Effector CD4-positive, alpha-beta T cell (primary cell): ENCODE measurements at places on chromosomes 4 and X.

DNA sequence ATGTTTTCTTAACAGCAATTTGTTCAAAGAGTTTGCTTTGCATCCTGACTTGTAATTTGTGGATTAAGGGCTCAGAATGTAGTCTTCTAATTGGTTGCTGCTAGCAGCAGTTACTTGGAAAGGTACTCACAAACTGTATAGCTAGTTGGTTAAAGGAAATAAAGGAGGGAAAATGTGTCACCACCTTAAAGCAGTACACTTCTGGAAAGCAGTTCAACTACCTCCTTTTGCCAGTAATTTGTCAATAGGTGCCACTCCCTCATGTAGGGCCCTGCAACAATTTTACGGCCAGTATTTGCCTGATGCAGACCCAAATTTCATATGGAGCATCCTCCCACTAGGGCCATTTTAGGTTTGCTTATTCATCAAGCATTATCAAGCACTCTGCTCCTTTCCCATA is 20.8 kb downstream of the AMOT start:
- DNase-seq, result no peak

- no peak for DNase-seq
These were observed 856.6 kb downstream of the CENPC start for GRCh38 chr4:66688674-66689073.

DNA sequence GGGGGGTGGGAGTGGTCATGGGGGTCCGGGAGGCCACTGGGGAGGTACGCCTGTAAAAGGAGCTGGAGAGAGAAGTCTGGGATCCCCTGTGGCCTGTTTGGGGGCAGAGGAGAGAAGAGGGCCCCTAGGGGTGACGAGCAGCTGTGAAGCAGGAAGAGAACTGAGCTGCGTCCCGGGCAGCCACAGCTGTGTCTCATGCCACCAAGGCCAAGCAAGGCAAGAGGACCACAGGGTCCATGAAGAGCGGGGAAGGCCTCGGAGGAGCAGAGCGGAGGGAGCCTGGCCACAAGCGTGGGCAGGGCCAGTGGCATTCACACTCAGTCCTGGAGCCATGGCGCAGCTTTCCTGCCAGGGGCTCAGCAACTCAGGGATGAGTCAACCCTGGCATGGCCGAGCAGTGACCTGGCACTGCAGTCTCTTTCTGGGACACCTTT is 13.6 kb upstream of the NAT8L start:
- DNase-seq, result no peak

DNA sequence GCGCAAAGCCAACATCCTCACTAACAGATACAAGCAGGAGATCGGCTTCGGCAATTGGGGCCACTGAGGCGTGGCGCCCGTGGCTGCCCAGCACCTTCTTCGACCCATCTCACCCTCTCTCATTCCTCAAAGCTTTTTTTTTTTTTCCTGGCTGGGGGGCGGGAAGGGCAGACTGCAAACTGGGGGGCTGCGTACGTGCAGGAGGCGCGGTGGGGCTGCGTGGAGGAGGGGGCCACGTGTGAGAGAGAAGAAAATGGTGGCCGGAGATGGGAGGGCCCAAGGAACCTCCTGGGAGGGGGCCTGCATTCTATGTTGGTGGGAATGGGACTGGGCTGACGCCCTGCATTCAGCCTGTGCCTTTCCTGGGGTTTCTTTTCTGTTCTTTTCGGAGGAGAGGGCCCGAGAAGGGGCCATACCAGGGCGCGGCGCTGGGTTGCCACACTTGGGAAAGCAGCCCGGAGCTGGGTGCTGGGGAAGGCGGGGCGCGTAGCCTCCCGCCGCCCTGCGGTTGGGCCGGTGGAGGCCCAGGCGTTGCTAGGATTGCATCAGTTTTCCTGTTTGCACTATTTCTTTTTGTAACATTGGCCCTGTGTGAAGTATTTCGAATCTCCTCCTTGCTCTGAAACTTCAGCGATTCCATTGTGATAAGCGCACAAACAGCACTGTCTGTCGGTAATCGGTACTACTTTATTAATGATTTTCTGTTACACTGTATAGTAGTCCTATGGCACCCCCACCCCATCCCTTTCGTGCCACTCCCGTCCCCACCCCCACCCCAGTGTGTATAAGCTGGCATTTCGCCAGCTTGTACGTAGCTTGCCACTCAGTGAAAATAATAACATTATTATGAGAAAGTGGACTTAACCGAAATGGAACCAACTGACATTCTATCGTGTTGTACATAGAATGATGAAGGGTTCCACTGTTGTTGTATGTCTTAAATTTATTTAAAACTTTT is 4.5 kb downstream of the MID1IP1 start:
- peak; percentile 44 for DNase-seq

DNA sequence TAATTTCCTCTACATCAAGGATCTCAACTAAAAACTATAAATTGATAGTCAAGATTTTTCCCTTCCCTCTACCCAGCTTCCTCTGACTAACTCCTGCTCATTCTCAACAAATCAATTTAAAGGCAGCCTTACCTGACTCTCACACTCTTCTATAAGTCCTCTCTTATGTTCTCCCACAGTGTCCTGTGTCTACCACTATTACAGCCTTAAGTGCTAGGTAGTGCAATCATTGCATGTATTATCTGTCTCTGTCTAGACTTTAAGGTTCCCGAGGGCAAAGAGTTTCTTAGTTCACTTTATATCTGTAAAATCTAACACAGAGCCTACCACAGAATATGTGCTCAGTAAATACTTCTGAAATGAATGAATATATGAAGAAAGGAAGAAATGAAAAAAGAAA is 123.7 kb downstream of the BTC start:
- no peak for DNase-seq

GRCh38 chrX:44570522-44570921 is 27.9 kb upstream of the FUNDC1 start:
- DNase-seq, result no peak

GRCh38 chr4:102693262-102693850 is 67.4 kb downstream of the MANBA start:
- DNase-seq, result no peak

- DNase-seq, result no peak
These were observed 97.5 kb downstream of the ANK2 start for GRCh38 chr4:113146876-113147358.

- no peak for DNase-seq
These were observed 5.1 kb downstream of the EFNB1 start for GRCh38 chrX:68833855-68834331.
